Neuronal stem cell (in vitro differentiated cells): ENCODE measurements at places on chromosomes 7 and 10.
A peak's percentile ranks its signal among the peaks of the same experiment; 100 is the strongest.

DNA sequence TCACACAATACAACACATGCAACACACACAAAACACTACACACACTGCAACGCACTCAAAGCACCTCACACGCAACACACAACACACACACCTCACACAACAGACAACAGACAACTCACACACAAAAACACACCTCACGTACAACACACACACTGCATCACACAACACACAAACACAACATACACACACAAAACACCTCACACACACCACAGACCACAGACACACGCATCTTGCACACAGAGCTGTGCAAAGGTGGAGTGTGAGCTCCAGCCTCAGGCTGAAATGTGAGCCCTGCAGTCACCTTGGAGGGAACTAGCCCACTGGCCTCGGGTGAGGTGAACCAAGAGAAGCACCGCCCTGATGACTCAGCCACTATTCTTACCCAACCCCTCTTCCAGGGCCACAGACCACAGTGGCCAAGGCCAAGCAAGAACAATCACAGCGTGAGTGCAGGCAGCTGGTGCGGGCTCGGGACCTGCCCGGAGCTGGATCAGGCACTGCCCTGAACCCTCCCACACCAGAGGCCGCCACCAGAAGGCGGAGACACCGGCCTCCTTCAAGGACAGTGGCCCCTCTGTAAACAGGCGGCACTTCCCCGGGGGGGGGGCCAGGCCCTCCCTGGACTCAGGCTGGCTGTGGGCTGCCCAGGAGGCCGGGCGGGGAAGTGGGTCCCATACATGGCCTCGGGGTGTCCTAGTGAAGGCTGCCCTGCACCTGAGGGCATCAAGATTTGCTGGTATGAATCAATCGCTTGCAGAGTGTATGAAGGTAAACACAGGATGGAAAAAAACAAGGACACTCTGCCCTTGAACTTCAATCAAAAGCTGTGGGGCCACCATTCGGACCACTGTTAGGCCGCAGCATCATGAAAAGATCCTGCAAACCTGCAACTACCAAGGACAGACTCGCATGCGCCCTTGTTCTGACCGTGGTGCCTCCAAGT is 106.7 kb downstream of the TNS3 start:
- DNase-seq, result no peak

DNA sequence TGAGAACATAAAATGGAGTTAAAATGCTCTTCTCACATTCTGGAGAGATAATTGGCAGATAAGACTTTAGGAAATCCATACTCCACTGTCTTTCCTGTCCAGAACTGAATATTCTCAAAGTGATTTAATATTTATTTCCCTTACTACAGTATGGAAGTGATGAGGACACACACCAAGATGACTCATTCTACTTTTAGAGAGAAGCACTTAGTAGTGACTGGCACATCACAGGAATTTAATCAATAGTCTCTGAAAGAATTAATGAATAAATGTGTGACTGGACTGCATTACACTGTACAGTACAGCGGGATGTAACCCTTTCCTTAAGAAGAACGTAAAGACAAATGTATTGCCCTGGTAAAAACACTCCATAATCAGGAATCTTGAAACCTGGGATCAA is 116.7 kb downstream of the SEMA3E start:
- no peak for DNase-seq

DNA sequence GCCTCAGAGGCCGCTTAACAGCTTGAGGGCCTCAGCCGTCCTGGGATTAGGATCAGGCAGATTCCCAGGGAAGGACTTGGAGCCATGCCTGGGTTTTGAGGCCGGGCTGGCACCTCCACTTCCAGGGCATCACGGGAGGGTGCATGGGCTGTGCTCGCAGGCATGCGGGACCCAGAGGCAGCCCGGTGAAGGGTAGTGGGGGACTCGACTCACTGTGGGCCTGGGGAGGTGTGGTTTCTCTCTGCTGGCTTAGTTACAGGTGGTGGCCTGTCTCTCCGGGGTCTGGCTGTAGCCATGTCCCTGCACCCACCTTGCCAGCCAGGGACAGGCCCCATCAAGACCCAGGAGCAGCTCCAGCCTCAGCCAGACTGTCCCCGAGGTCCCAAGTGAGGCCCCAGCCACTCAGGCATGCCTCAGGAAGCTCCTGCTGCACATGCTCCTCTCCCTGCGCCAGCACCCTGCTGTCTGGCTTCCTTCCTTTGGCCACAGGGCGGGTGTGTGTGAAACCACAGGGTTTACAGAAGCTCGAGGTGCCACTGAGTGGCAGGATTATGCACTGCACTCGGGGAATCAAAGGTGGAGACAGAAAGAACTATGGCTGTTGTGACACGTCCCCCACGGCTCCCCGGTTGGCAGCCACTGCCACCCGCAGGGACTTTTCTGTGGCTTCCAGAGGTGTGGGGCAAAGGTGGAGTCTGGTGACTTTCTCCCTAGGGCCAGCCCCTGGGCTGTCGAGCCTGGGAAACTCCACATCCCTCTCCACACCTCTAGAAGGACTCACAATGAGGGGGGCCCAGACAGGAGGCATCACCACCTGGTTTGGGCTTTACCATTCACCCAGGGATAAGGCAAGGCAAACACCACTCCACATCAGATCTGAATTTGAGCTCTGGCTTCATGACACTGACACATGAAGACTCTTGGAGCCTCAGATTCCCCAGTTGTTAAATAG is 19.7 kb downstream of the GOLGA7B start:
- peak; percentile 32 for DNase-seq

- no peak for DNase-seq
Measured at GRCh38 chr10:110437761-110438341, 59.9 kb upstream of the DUSP5 start.

GRCh38 chr10:86706401-86706841 is 38.1 kb downstream of the LDB3 start:
- no peak for DNase-seq

- peak; percentile 31 for DNase-seq
Measured at GRCh38 chr10:102347236-102347828, 48.2 kb upstream of the NFKB2 start.

GRCh38 chr10:17883621-17884020 is 68.1 kb upstream of the SLC39A12 start:
- DNase-seq, result no peak

DNA sequence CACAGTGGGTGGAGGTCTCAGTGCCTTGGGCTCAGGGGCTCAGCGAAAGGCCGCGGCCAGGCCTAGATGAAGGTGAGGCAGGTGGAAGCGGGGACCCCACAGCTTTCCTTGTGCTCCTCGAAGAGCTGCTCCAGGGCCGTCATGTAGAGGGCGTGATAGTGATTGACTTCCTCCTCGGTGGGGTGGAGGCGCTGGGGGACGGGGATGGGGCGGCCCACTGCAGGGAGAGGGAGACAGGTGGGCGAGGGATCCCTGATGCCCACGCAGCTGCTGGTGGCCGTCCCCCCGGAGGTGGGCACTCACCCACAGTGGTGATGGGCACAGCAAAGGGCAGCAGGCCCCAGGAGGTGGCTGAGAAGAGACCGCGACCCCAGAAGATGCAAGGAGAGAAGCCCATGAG is 5.0 kb downstream of the MOGAT3 start:
- no peak for DNase-seq

DNA sequence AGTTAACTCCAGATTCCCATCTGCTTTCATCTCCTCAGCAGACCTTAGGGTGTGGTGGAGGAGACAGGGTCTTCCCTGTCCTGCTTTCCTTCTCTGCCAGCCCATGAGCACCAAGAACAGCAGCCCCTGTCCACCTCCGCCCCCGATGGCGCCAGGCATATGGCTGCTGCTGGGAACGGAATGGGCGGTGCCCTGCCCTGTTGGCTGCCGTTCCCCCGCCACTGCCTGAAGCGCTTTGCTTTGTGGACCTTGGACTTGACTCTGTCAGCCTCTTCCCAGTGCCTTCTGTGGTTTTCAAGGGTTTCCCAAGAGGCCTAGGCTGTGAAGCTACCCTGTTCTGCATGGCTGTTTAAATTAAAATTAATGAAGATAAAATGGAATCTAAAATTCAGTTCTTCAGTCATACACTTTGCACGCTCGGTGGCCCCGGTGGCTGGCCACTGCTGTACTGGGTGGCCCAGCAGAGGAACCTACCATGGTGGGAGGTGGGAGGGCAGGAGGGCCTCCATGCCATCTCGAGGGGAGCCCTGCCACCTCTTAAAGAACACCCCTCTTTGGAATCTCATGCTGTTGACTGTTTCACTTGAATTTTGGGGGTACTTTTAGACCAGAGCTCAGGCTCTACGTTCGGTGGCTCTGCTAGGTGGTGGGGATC is 78.7 kb downstream of the NKX6-2 start:
- DNase-seq, result no peak
